ENCODE measurements at places on chromosomes 16 and 17.

DNA sequence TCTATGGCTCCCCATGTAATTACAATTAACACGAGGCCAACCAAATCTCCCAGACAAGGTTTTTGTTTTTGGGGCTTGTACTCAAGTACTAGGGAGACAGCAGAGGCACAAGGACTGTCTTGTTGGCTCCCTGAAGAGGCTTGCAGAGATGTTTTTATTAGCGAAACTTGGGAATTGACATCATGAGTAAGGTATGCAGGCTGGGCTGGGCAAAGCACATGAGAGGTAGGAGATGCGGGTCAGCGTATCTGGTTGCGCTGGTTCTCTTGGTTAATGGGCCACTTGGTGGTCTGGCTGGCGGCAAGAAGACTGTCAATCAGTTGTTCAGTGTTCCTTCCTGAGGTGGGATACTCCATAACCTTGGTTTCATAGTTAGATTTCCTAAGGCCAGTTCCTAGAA, 28.9 kb downstream of the LCMT1 start:
- no peak for DNase-seq
- no peaks in the 10 kb centered on the region for H3K27me3 ChIP-seq
- H3K36me3 ChIP-seq, result peaks cover 23% of the 10 kb centered on the region
- no peaks in the 10 kb centered on the region for H3K4me1 ChIP-seq
- no peak overlapping the region for H3K27ac ChIP-seq

DNA sequence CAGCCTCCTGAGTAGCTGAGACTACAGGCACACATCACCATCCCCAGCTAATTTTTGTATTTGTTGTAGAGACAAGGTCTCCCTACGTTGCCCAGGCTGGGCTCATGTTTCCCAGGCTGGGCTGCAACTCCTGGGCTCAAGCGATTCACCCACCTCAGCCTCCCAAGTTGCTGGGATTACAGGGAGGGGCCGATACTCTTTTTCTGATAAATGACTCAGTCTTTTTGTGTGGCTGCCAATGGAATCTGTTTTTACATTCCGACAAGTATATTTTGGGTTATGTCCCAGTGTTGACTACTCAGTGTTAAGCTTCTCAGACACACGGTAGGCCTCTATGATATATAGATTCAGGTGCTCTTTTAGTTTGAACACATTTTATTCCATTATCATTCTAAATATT, 58.1 kb downstream of the SLFN11 start:
- DNase-seq, result no peak
- peaks cover 12% of the 10 kb centered on the region for H3K36me3 ChIP-seq
- H3K4me3 ChIP-seq, result peak overlapping the region; percentile 66
- no peak overlapping the region for H3K27ac ChIP-seq

GRCh38 chr16:72256398-72257066, 84.6 kb upstream of the PMFBP1 start:
- H3K27ac ChIP-seq, result no peak overlapping the region
- DNase-seq, result no peak
- no peak overlapping the region for H3K4me3 ChIP-seq
- H3K27me3 ChIP-seq, result no peaks in the 10 kb centered on the region
- H3K4me1 ChIP-seq, result no peaks in the 10 kb centered on the region

GRCh38 chr17:65660078-65660477, 98.6 kb upstream of the AXIN2 start:
- H3K27ac ChIP-seq, result no peak overlapping the region
- DNase-seq, result no peak
- H3K27me3 ChIP-seq, result no peaks in the 10 kb centered on the region
- no peak overlapping the region for H3K4me3 ChIP-seq
- peaks cover 7% of the 10 kb centered on the region for H3K4me1 ChIP-seq

GRCh38 chr17:78110363-78111015, 18.1 kb downstream of the TMC6 start:
- H3K4me1 ChIP-seq, result peaks cover 36% of the 10 kb centered on the region
- H3K27me3 ChIP-seq, result no peaks in the 10 kb centered on the region
- H3K4me3 ChIP-seq, result no peak overlapping the region
- no peak for DNase-seq
- no peak overlapping the region for H3K27ac ChIP-seq

DNA sequence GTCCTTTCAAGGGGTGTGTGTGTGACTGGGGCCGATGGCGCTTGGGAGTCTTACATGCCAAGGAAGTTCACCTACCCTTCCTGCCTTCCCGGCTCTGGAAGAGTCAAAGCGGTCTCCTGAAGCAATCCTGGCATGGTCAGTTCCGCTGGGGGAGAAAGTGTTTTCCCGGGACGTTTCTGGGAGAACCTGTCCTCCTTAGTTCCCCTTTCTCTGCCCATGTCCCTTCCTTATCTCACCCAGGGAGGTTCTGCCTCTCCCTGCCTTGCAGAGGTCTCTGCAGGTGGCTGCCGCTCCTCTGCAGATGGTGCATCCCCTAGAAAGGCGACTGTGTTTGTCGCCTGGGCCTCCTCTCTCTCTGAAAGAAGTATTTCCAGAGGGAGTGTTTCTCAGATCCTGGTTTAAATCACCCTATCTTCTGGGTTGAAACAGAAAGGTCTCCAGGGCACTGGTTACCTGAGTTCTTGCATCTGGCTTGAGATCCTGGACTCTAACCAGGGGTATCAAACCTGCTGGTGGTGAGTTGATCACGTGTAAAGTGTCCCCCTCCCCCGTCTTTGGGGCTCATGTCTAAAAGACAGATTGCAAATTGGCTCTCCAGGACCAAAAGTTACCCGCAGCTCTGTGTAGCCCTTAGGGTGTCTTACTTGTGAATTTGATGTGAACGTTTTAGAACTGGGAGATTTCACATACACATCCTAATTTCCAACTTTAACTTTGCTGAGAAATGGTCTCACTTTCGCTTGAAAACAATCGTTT, 1.9 kb downstream of the PRKCB start:
- no peak for DNase-seq
- H3K4me1 ChIP-seq, result peaks cover 69% of the 10 kb centered on the region
- peak overlapping the region; percentile 97 for H3K4me3 ChIP-seq
- H3K27me3 ChIP-seq, result no peaks in the 10 kb centered on the region
- H3K27ac ChIP-seq, result no peak overlapping the region

DNA sequence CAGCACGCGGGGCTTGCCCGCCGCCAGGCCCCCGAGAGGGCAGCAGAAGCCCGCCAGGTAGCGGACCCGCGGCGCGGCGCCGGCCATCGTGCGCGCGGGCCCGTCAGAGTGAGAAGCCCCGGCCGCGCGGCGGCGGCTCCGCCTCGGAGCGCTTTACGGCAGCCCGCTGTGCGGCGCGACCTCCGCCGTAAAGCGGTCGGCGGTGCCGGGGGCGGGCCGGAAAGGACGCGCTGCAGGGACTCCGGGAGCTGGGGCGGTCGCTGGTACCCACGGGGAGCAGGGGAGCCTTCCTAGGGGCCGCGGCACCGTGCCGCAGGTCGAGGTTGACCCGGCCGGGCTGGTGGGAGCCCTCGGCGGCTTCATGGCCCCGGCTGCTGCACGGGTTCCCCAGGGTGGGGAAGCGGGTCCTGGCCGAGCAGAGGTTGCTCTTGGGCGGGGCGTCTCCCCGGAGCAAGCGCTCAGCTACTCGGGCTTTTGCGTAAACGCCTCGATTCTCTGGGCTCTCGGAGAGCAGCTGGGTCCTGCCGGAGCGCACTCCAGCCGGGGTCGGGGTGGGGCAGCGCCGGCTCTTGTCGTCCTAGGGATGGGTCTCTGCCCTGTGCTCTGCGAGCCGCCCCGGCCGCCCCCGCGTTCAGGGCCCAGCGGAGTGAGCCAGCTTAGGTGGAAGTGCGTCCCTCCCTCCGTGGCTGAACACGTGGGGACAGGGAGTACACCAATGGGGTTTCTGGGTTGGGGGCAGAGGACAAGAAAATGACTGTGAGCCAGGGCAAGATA, at the start of gene FAAP100:
Gene FAAP100, minus strand, starts transcription at position 110 of the 774 bp plus-strand sequence. Its CDS starts 23 bp downstream, at position 87.
- peak within 1 kb of the TSS; percentile 89 for H3K4me3 ChIP-seq
- H3K27me3 ChIP-seq, result no peaks in the 10 kb centered on the region
- peak; percentile 83 for DNase-seq
- peaks cover 19% of the 10 kb centered on the region for H3K4me1 ChIP-seq

GRCh38 chr17:35943537-35943936, at the start of gene LYZL6:
LYZL6 (minus strand) TSS chr17:35943713; CDS start chr17:35939356, 4,357 bp downstream.
- H3K27ac ChIP-seq, result no peak within 1 kb of the TSS
- no peaks in the 10 kb centered on the region for H3K36me3 ChIP-seq
- H3K27me3 ChIP-seq, result peaks cover 3% of the 10 kb centered on the region
- H3K4me1 ChIP-seq, result no peaks in the 10 kb centered on the region

GRCh38 chr17:56172517-56172982, 19.3 kb downstream of the ANKFN1 start:
- H3K27me3 ChIP-seq, result no peaks in the 10 kb centered on the region
- H3K4me3 ChIP-seq, result no peak overlapping the region
- H3K4me1 ChIP-seq, result no peaks in the 10 kb centered on the region
- no peak overlapping the region for H3K27ac ChIP-seq
- H3K36me3 ChIP-seq, result no peaks in the 10 kb centered on the region

- H3K36me3 ChIP-seq, result peaks cover 3% of the 10 kb centered on the region
- H3K27me3 ChIP-seq, result peaks cover 6% of the 10 kb centered on the region
- peaks cover 42% of the 10 kb centered on the region for H3K4me1 ChIP-seq
- H3K27ac ChIP-seq, result peak overlapping the region; percentile 93
Measured at GRCh38 chr17:77881545-77881944, 77.0 kb upstream of the TNRC6C start.

DNA sequence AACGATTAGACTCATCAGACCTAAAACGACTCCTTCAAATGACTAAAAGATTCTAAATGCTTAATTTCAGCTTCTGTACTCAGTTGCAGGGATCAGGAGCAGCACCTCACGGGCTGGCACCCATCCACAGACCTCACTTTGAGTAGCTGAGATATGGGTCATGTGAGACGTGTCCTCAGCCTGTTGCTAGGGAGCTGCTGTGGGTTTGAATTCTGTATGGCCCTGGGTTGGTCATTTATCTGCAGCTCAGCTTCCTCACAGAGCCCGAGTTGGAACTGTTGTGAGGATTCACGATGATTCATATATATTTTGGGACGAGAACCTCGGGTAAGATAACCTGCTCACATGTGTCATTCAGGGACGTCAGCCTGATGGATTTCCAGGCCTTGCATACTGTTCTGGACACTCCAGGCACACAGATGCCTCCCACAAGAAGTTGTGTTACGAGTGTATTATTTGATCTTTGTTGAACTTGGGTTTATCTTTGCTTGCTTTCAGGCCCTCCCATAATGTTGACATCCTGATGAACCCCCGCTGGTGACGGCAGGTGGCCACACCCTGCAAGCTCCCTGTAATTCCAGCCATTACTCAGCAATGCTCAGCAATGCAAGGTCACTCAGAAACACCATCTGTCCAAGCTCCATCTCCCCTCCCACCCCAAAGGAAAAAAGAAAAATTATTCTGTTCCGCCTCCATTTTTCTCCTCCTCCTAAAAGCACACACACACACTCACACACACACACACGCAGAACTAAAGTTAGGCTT, 137.6 kb downstream of the RBFOX3 start:
- no peaks in the 10 kb centered on the region for H3K4me1 ChIP-seq
- H3K27ac ChIP-seq, result no peak overlapping the region
- no peak for DNase-seq
- H3K4me3 ChIP-seq, result no peak overlapping the region

DNA sequence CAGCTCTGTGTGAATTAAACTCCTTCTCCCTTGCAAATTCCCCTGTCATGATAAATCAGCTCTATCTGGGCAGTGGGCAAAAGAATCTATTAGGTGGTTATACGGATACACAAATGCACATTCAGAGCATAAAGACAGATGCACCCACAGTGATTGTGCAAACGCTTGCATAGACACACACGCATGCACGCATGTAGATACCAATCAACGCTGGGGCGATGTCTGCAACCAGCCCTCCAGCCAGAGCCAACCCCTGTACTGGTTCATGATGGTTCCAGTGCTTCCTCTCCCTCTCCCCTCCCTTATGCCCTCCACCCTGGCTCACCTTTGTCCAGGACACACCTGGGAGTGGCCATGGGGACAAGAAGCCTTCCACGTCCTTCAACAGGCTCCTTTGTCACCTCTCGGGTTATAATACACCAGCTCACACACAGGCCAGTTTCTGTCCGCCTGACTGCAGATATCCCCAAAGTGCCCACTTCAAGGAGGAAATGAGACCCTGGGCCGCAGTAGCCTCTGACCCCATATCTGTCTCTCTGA, 33.1 kb upstream of the SNN start:
- H3K27ac ChIP-seq, result no peak overlapping the region
- no peak for DNase-seq
- H3K27me3 ChIP-seq, result peaks cover 7% of the 10 kb centered on the region

- H3K27me3 ChIP-seq, result no peaks in the 10 kb centered on the region
- DNase-seq, result no peak
- H3K27ac ChIP-seq, result no peak overlapping the region
- no peaks in the 10 kb centered on the region for H3K36me3 ChIP-seq
- H3K4me1 ChIP-seq, result peaks cover 5% of the 10 kb centered on the region
Measured at GRCh38 chr16:11389631-11390565, 44.6 kb downstream of the RMI2 start.

GRCh38 chr16:74558873-74559272, 48.0 kb downstream of the GLG1 start:
- H3K36me3 ChIP-seq, result no peaks in the 10 kb centered on the region
- H3K27me3 ChIP-seq, result no peaks in the 10 kb centered on the region
- H3K27ac ChIP-seq, result no peak overlapping the region
- DNase-seq, result no peak
- no peak overlapping the region for H3K4me3 ChIP-seq

DNA sequence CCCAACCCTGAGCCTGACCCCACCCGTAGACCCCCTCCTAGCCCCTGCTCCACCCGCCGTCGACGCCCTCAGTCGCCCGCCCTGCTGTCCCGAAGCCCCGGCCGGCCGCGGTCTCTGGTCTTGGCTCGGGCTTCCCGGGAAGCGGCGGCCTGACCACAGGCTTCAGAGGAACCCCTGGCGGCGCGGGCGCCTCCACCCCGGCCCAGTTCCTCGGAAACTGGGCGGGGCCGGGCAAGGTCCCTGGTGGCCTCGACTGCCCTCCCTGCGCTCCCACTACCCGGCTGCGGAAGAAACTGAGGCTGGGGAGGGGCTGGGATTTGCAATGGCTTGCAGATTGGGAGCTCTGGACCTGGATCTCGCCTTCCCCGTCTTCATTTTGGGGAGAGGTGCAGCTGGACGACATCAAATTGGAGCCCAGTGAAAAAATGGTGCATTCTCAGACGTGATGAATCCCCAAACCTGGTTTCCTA, 692 bp upstream of the SOCS1 start:
- H3K4me1 ChIP-seq, result peaks cover 35% of the 10 kb centered on the region
- no peaks in the 10 kb centered on the region for H3K27me3 ChIP-seq
- peaks cover 38% of the 10 kb centered on the region for H3K36me3 ChIP-seq
- DNase-seq, result no peak

GRCh38 chr17:55722742-55723487, at the start of gene TMEM100:
TMEM100 (minus strand) TSS chr17:55722864; CDS start chr17:55721070, 1,794 bp downstream.
- H3K4me3 ChIP-seq, result no peak within 1 kb of the TSS
- DNase-seq, result no peak
- H3K27ac ChIP-seq, result no peak within 1 kb of the TSS
- H3K4me1 ChIP-seq, result peaks cover 2% of the 10 kb centered on the region
- H3K36me3 ChIP-seq, result no peaks in the 10 kb centered on the region

DNA sequence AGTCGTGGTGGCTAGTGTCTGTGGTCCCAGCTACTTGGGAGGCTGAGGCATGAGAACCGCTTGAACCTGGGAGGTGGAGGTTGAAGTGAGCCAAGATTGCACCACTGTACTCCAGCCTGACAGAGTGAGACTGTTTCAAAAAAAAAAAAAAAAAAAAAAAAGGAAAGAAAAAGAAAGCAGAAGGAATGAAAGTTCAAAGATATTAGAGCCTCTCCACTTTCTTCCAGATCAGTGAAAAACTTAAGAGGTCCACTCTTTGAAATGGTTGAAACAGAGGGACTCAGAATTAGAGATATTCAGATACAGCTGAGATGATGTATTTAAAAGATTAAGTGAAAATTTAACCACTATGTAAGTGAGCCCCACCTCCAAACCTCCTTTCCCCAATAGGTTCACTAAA, 16.8 kb downstream of the MED13 start:
- H3K4me1 ChIP-seq, result peaks cover 30% of the 10 kb centered on the region
- no peaks in the 10 kb centered on the region for H3K27me3 ChIP-seq
- H3K4me3 ChIP-seq, result no peak overlapping the region
- peaks cover 71% of the 10 kb centered on the region for H3K36me3 ChIP-seq
- no peak overlapping the region for H3K27ac ChIP-seq
